ENCODE measurements at places on chromosomes 2 and 18.

- no peak for DNase-seq
Measured at GRCh38 chr2:144274131-144274530, 245.8 kb downstream of the ZEB2 start.

GRCh38 chr2:238423561-238424312 lies 3.0 kb upstream of the ASB1 start:
- no peak for DNase-seq

DNA sequence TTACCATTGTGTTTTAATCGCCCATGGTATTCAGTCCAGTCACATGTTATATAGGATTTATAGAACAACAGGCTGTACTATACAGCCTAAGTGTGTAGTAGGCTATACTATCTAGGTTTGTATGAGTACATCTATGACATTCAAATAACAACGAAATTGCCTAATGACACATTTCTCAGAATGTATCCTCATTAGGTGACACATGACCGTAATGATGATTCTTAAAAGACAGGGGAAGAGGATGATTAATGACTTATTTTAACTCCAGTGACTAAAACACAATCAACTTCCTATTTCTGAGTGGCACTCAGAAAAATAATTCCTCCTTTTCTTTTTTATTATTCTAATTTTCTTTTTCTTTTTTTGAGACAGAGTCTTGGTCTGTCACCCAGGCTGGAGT lies 63.0 kb upstream of the ACSL3 start:
- DNase-seq: no peak

DNA sequence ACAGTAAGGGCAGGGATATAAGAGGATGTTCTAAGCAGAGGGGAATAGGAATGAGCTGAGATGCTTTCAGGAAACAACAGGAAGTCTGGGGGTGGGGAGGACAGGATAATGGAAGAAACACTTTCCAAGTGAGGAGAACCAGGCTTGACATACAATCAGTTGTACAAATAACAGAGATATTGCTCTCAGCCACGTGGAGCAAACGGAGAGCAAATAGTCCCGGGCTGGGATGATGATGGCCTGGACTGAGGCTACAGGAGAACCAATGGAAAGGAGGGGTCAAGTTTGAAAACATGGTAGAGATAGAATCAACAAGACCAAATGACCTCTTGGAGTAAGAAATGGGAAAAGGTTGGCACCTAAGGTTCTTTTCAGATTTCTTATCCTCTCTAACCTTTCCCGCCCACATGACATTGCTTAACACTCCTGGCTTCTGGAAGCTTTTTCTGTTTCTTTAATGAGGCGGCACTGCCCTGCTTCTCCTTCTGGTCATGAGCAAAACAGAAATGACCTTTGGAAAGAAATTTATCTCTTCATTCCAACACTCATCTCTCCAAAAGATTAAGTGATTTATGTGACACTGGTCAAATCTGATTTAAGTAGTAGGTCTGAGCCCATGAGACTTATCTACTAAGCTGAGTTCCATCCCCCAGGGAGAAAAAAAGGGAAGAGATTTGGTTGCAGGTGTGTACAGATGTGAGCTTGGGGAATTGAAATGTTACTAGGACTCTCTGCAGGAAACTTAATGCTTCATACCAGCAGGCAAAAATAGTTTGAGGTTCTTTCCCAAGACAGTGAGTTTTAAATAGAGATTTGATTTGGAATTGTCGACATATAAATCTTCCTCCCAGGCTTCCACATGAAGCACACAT lies 442.9 kb upstream of the HNRNPA3 start:
- no peak for DNase-seq

DNA sequence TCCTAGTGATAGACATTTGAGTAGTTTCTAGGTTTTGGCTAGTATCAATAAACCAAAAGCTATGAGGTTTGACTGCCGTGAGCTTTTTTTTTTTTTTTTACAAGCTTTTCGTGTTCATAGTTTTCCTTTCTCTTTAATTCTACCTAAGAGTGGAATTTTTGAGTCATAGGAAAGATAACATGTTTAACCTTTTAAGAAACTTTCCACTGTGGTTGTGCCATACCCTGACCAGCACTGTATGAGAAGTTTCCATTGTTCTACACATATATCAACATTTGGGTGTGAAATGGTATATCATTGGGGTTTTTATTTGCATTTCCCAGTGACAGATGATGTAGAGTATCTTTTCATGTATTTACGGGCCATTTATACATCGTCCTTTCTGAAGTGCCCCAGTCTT lies 31.7 kb downstream of the UBE2F start:
- no peak for DNase-seq

DNA sequence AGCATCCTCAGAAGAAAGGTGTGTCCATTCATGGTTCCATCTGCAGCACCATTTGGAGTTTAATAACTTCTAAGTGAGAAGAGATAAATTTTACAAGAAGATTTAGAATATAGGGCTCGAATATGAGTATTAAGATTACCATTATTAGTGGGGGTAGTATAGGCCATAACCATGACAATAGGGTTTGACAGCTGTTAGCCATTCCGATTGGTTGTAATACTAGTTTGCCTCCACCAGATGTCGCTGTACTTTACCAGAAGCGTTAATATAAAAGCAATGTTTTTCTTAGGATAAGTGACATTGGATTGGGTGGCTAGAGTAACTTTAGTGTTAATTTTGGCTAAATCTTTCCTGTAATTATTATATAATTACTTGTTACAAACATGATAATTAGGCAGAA lies 107.5 kb upstream of the SRD5A2 start:
- no peak for DNase-seq

DNA sequence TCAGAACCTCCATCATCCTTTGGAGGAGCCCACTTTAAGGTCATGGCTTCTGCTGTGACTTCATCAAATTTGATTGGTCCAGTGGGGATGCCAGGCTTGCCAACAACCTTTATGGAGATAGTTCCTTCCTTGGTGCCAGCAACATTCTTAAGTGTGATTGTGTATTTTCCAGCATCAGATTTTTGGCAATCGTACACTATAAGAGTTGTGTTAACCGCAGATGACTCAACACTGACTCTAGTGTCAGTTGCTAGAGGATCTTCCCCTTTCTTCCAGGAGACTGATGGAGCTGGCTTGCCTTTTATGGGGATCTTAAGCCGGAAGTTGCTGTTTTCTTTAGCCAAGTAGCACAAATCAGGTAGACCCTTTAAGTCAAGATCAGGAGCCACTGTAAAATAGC lies 98.7 kb downstream of the PLEKHA3 start:
- DNase-seq: no peak

GRCh38 chr18:13159579-13159978 lies 59.0 kb upstream of the LDLRAD4 start:
- no peak for DNase-seq

DNA sequence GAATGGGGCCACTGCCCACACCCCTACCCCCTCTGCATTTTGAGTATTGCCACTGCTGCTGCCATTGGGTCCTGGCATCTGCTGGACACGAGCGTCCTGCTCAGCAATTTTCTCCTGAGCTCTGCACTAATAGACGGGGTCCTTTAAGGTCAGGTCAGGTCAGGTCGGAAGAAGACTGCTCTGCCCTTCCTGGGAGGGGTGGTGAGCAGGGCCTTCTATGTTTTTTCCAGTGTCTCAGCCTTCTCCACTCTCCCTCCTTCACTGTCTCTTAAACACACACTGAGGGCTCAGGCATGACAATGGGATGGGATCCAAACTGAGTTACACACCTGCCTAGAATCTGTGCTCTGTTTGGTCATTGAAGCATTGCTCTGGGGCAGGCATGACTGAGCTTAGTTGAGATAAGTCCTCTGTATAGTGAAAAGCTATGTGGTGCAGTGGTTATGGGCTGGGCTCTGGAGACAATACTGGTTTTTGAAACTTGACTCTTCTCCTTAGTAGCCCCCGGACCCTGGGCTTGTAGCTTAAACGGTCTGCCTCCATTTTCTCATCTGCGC lies 10.6 kb downstream of the MYO1B start:
- no peak for DNase-seq

GRCh38 chr2:176187899-176188773 lies at the start of gene HOXD1:
HOXD1 (plus strand) TSS chr2:176188668; CDS start chr2:176188802, 134 bp downstream.
- DNase-seq: peak; percentile 50

DNA sequence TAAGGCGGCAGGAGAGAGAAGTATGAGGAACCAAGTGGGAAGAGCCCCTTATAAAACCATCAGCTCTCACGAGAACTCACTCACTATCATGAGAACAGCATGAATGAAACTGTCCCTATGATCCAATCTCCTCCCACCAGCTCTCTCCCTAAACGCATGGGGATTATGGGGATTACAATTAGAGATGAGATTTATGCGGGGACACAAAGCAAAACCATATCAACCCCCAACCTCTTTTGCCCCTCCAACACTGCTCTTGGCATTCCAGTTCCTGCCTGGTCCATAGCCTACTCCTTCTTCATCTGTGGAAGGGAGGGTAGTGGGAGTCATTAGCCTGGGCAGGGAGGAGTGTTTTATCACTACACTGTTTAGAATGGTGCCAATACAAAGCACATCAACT lies 1.4 kb upstream of the EHD3 start:
- no peak for DNase-seq

DNA sequence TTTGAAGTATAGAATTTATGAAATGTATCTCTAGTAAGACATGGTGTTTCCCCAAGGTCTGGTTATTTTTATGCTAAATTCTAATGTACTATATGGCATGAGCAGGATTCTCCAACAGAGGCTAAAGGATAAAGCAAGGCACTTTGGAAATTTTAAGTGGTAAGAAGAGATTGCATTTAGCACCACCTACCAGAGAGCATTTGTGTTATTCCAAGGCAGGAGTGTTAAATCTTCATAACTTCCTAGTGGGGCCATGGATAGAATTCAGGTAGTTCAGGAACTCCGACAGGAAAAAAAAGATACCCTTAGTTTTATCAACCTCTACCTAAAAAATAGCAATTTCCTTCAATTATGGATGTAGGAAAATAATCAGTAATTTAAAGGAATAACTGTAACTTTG lies 497.4 kb upstream of the CRIM1 start:
- no peak for DNase-seq

GRCh38 chr2:136070913-136071312 lies 47.0 kb downstream of the CXCR4 start:
- DNase-seq: no peak

GRCh38 chr2:206480161-206480560 lies 36.8 kb downstream of the ADAM23 start:
- no peak for DNase-seq

DNA sequence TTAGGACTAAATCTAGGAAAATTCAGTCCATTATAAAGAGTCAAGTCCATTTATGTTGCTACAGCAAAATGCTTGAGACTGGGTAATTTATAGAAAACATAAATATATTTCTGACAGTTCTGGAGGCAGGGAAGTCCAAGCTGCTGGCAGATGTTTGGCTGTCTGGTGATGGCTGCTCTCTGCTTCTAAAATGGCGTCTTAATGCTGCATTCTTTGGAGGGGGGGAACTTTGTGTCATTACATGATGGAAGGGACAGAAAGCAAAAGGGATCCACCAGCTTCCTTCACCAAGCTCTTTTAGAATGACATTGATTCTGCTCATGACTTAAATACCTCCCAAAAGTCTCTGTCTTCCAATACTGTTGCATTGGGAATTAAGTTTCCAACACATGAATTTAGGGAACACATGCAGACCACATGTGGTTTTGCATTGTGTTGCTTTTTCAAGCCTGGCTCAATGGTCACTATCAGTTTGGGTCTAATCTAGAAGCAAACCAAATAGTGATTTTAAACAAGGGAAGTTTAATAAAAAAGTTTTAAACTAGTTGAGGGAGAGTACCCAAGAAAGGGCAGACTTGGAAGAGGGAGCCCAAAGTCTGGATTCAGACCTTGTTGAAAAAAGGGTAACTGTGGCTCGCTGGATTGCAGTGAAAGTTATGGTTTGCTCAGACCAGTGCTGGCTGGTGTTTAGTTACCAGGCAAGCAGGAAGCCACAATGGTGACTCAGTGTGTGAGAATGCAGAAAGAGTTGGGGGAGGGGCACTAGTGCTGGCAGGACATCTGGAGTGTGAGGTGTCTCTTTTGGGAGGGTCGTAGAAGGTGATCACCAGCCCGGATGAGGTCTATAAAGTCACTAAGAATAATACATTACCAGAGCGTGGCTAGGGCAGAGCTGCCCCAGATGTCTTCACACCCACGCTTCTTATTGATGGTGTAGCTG lies 30.8 kb downstream of the C18orf54 start:
- no peak for DNase-seq
